ENCODE measurements at places on chromosomes 2 and 18.

- no peak for DNase-seq
Measured at GRCh38 chr2:154681741-154682140, 16.8 kb upstream of the KCNJ3 start.

DNA sequence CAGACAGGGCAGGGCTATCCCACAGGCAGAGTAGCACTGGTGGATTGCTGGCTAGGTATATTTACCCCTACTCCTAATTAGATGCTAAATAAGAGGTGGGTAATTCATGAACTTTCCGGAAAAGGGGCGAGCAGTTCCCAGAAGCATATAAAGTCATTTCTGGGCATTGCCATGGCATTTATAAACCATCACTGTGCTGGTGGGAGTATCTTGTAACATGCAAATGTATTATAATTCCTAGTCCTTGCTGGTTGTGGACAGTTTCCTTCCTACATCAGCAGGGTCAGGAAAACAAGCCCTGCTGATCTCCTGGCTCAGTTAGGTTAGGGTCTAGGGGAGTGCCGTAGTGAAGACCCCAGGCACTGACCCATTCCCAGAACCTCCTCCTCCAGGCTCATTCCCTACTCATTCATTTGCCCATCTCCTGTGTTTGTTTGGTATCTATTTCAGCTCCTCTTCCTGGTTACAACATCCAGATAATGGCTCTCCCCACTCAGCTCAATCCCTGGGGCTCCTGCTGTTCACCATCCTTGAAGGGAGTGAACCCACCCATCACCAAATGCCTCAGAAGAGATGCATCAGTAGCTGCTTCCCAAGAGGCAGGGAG, 282.7 kb downstream of the SRBD1 start:
- DNase-seq = no peak

GRCh38 chr2:191148791-191149190, 2.0 kb downstream of the STAT4 start:
- DNase-seq = no peak

DNA sequence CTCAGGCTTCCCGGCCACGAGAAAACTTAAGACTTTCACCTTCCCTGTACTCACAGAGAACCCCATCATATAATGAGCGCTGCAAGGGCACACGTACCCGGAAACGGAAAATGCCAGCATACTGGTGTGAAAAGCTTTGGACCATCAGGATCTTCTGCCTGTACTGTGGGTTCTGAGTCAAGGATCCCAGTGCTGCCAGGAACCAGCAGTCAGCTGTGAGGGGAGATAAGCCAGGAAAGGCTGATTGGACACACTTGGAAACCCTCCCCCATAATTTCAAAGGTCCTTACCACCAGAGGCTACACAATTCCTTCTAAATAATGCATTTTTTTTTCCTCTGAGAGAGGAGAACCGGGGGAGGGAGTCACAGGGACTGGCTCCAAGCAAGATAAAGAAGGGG, 31.4 kb downstream of the CAPN13 start:
- DNase-seq = no peak

GRCh38 chr18:13395577-13395976, 177.0 kb downstream of the LDLRAD4 start:
- DNase-seq = peak; percentile 2

- no peak for DNase-seq
Measured at GRCh38 chr18:24669502-24669901, 209.1 kb downstream of the HRH4 start.

GRCh38 chr18:44900627-44901026, 219.9 kb downstream of the SETBP1 start:
- DNase-seq = no peak

DNA sequence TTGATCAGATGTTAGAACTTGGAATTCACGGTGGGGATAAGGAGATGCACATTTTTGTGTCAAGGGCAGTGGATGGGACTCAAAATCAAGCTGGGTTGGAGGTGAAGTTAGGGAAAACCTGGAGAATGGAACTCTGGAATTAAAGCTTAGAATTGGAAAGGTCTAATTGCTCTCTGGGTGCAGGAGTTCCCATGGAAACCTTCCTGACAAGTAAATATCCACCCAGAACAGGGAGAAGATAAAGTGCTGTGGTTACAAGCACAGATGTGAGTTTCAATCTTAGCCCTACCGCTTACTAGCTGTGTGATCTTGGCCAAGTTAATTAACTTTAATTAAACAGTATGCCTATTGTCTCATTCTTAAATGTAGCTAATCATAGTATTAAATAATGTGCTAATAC, 71.3 kb upstream of the TCF7L1 start:
- DNase-seq = no peak

DNA sequence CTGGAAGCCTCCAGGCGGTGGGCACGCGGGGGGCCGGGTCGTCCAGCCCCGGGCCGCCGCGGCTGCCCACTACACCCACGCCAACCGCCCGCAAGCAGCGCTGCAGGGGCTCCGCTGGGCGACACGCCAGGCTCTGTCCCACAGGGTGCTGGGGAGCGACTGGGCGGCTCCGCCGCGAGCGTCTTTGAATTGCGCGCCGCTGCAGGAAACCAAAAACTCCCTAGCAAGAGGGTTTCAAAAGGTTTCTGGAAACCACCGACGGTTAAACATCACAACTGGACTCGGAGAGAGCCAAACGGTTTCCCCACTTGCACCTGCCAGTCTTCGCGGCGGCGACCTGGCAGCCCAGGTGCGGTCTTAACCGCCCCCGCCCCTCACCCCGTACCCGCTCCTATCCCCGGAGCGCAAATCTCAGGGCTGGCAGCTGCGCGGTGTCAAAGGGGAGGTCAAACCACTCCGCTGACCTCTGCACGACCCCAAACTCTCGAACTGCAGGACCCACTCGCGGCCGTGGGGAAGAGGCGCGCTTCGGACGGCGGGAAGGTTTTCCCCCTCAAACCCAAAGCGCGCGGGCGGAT, 1.0 kb downstream of the CXCR4 start:
- peak; percentile 72 for DNase-seq

GRCh38 chr2:20600756-20601325, 50.1 kb downstream of the HS1BP3 start:
- no peak for DNase-seq

DNA sequence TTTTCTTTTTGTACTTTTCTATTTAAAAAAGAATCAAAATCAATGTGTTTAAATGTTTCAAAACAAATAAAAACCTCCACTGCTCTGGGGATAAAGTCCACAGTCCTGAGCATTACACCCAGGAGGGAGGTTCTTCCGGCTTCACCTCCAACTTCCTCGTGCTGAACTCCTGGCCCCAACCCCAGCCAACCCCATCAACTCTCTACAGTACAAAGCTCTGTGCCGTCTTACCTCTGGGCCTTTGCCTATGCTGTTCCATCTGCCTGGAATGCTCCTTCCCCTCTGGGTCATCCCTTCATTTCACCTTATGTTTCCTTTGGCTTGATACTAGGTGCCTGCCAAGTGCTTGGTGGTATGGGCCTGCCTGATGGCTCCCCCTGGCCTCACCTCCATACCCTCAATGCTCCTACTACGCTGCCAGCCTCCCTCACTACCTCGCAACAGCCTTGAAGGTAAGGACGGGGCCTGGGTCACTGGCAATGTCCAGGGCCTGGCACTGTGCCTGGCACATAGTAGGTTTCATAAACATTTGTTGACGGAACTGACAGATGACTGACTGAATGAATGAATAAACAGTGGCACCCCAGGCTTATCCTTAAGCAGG, 28.8 kb downstream of the SDC1 start:
- DNase-seq = no peak

- DNase-seq = no peak
Measured at GRCh38 chr2:31327505-31327904, 87.0 kb downstream of the XDH start.

GRCh38 chr2:23499439-23499838, 114.5 kb downstream of the KLHL29 start:
- DNase-seq = no peak

DNA sequence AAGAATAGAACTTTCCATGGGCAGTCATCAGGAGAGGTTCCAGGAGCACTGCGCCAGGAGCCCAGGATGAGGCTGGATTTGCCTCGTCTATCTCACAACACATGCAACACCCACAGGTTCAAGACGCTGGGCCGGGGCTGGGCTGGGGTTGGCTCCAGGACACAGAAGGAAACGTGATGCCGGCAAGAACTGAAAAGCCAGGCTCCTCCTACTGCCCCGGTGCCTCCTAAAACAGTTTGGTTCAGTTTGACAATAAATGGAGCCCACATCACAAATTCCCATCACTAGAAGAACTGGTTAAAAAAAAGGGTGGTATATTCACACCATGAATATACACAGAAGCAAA, 75.9 kb downstream of the INHBB start:
- no peak for DNase-seq

Data from activated T-cell treated with anti-CD3 and anti-CD28 coated beads, Interleukin-2, amount 50 U/mL, for 48 hours (primary cell).